Activated CD8-positive, alpha-beta memory T cell treated with anti-CD3 and anti-CD28 coated beads, Interleukin-2, amount 50 U/mL, for 48 hours (primary cell): ENCODE measurements at places on chromosomes 11 and 22.

DNA sequence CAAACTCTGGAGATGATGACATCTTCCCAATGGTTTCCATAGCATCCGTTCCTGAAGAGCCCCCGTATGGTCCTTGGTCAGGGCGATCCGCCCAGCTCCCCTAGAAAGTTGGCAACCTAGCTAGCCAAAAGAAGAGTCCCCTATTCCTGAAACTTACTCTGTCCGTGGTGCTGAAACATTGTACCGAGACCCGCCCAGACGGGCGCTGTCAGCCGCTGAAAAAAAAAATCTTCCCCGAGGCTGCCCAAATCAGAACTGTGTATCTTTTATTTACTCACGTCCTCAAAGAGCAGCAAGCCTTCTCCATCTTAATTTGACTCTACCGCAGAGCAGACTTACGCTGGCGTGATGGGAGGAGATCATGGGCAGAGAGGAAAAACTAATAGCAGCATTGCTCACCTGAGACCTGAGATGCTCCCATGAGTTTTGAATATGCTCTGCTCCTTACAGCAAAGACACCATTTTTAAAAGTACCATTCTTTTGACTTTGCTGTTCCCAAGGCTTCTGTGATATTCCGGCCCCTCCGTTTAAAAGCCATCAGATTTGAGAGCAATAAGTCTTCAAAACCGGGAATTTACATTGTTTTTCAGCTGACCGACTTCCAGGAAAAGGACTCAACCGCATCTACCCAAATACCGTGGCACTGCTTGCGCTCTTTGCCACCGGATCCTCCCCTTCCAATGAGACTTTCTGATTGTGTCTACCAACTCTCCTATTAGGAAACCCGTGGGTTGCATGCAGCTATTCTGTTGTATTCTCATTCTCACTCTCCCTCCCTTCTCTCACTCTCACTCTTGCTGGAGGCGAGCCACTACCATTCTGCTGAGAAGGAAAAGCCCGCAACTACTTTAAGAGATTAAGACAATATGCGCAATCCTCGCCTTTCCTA is at the start of gene SLC17A6:
Gene SLC17A6 (plus strand): TSS at position 786 of the 890 bp plus-strand sequence. CDS start 153 bp downstream, outside the sequence.
- DNase-seq, result no peak

GRCh38 chr11:130032931-130033330 is 30.3 kb upstream of the PRDM10 start:
- DNase-seq, result no peak

DNA sequence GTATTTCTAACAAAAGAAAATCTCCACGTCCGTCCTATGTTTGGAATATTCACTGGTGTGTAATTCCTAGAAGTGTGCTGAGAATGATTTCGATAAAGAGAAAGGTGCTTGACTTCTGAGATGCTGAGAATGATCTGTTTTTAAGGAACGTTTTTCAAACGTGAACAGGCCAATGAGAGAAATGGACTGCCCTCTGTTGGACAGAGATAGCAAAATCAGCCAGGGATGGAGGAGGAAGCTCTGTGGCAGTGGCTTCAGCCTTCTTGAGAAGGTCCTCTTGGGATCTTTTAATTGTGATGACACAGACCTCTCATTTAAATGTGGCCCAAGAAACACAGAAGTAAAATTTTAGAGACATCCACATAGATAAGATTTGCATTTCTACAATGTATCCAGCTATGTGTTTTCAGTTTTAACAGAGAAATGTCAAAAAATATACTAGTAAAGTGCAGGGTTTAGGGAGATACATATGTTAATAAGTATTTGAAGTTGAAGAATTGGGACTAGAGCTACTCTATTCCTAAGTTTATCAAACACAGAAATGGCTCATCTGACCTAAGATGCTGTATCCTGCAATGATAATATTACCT is 84.0 kb upstream of the RCN1 start:
- DNase-seq, result no peak

DNA sequence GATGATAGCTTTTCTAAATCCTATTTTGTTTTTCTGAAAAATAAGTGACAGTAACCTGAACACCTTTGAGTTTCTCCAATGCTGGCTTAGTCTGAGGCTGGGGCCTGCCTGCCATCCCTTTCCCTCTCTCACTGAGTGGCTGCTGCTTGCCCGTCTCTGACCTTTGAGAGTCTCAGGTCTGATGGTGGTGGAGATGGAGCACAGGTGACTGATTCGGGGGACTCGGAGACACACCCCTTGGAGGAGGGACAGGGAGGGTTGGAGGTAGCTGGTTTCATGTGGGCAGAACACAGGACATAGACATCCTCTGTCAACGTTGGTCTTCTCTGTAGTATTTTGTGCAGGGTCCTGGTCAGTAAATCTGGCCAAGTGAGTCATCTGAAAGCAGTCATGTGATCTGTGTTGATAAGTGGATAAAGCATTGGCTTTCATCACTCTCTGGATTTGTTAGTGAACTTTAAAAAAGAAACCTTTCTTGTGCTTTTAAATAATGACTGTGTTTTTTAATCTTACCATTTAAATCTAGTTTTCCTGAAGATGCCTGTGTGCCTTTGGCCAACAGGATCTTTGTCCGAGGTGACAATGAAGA is 47.1 kb upstream of the CLDN5 start:
- no peak for DNase-seq

DNA sequence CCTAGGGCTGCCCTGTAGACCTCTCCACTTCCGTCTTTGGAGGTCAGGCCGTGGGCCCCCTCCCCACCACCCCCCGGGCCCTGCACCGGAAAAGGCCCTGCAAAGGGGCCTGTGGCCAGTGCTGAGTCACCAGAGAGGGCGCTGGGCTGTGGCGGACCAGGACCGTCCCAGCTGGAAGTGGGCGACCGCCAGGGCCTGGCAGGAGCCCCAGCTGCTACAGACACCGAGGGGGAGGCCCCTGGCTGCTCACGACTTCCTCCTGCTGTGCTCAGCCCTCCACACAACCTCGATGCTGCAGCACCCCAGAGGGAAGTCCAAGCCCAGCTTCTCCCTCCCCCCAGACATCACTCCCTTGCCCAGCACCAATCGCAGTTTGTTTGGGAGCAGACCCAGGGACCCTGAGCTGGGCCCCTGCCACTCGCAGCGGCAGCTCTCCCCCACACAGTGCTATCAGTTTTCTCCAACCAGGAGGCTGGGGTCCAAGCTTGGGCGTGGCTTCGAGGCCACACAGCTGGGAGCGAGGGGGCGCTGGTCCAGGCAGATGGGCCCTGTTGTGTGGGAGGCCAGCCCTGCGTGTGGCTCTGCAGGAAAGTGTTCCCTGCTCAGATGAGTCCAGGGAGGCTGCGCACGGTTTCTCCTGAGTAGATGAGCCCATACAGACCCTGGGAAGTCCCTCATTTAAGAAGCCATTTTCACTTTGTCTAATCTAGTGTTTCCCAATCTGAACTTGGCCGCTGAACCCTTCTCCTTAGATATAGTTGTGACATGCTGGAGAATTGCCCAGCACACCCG is 5.6 kb upstream of the SH3BP1 start:
- DNase-seq, result peak; percentile 85

DNA sequence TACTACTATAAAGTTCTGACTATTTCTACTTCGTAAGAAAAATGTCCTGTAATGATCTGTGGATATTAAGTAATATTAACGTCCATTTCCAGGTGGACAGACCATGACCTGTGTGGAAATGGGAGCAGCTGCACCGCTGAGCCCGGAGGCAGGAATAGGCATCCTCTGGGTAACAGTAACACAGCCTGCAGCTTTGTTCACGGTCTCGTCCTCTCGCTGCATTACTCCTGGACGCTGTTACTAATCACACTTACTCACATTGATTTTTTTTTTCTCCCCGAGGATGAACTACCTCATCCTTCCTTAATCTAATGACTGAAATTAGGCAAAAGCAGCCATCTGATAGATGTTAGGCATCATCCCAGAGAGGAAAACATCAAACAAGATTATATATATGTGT is 345.7 kb upstream of the NARS2 start:
- no peak for DNase-seq

- DNase-seq, result no peak
Measured at GRCh38 chr22:46390652-46391301, 55.3 kb downstream of the TRMU start.
